Kidney capillary endothelial cell (primary cell): ENCODE measurements at places on chromosomes 11 and 22.

GRCh38 chr11:7332962-7333361 is 81.3 kb downstream of the SYT9 start:
- no peak for DNase-seq

GRCh38 chr22:17087498-17088131 is 2.8 kb downstream of the IL17RA start:
- no peak for DNase-seq

DNA sequence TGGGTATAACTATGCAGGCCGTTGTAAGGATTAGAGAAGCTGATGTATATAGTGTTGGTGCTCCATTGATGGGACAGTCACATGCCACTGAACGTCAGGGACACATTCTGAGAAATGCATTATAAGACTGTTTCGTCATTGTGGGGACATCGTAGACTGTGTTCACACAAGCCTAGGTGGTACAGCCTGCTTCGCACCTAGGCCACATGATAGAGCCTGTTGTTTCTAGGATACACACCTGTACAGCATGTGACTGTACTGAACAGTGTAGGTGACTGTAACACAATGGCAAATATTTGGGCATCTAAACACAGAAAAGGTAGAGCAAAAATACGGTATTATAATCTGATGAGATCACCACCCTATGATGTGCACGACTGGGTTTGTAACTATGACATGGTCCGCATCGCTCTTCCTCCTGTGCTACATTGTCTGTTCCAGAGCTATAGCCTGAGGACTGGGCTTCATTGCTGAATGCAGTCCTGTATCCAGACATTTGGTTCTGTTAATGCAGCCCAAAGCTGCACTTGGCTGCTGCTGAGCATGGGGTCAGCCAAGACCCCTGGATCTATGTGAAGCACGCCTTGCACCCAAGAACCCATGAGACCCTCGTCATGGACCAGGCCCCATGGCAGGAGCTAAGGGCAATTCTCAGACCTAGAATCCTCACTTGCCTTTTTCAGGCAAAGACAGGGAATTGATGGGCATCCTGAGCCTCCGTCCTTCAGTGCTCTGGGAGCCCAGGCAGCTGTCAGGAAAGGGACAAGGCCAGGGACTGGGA is 51.1 kb upstream of the THY1 start:
- no peak for DNase-seq

DNA sequence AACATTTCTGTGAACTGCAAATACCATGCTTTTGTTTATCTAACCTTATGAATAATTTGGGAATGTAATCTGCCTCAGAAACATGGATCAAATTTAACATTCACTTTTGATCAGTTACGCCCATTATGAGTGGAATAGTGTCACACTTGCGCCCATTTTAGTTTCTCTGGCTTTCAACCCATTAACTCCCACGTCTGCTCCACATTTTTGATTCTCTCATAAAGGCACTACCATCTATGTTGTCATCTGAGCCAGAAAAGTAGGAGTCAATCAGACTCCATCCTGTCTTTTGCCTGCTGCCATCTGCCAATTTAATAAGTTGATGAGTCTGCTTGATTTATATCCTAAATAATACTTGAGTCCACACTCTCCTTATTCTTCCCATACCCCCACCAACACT is 1090.7 kb downstream of the DLG2 start:
- no peak for DNase-seq

- DNase-seq, result no peak
These were observed 198.2 kb downstream of the TENM4 start for GRCh38 chr11:79242616-79243015.

DNA sequence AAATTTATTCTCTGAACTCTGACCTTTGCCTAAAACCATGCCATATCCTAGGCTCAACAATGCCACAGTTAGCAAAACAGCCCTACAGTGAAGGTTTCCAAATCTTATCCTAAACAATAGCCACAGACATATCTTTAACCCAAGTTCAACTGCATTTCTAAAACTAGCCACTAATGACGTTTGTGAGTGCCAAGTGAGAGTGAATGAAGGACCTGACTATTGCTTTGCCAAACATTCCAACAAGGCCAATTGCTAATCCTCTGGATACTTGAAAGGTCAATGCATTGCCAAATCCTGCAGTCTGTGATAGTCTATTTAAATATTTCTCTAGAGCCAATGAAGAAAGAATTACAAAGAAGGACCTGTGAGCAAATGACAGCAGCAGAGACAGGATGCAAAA is 2.5 kb upstream of the OR4C45 start:
- no peak for DNase-seq

DNA sequence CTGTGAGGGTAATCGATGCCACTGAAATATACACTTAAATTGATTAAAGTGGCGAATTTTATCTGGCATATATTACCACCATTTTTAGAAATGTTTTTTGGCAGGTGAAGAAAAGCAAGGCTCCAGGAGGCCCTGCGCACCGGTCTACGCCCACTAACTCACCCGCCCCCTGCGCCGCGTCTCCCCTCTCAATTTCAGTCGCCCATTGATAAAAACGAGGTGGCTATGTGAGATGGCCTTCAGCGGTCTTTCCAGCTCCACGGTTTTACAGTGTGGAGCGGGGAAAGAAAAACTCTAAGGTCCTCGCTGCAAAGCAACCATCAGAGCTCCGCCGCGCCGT is 602 bp upstream of the AQP11 start:
- no peak for DNase-seq

DNA sequence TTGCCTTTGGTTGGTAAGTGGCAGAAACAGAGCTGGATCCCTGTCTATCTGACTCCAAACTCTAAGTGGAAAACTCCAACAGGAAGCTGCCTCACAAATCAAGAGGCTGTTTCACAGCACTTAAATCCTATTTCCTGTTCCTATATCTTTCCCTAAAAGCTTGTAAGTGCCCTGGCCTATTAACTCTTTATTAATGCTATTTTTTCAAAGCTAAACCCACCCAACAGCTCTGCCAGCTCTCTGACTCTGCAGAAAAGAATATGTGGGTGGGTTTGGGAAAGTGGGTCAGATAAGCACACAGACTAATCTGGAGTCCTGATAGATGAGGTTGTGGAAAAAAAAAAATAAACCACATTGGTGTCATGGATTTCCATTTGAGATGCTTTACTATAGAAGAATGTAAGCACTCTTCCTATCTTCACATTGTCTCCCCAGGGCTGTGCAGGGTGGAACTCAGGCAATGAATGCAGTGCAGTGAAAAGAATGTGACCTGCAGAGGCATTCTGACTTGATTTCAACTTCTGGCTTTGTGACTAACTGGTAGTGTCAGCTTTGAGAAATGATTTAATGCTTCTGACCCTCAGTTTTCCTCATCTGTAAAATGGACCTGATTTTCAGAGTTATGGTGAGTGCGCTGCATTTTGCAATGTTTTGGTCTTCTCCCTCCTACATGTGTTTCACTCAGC is 125.6 kb downstream of the AASDHPPT start:
- DNase-seq, result no peak

GRCh38 chr22:35637254-35637653 is 11.0 kb upstream of the APOL6 start:
- no peak for DNase-seq

- DNase-seq, result no peak
These were observed 22.4 kb downstream of the RPS6KA4 start for GRCh38 chr11:64381350-64381749.

DNA sequence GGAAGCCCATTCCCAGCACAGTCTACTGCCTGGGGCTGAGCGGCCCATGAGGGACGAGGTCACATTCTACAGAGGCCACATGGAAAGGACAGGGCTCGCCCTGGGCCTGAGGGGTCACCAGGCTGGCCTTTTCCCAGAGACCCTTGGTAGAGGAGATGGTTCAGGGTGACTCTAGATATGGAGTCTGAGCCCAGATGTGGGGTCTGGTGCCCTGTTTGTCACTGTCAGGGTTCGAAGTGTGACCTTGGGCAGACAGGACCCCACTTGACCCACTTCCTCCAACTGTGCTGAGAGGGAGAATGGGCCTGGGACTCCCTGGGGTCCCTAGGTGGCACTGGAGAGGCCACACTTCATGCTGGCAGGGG is 81.0 kb downstream of the MYEOV start:
- no peak for DNase-seq

DNA sequence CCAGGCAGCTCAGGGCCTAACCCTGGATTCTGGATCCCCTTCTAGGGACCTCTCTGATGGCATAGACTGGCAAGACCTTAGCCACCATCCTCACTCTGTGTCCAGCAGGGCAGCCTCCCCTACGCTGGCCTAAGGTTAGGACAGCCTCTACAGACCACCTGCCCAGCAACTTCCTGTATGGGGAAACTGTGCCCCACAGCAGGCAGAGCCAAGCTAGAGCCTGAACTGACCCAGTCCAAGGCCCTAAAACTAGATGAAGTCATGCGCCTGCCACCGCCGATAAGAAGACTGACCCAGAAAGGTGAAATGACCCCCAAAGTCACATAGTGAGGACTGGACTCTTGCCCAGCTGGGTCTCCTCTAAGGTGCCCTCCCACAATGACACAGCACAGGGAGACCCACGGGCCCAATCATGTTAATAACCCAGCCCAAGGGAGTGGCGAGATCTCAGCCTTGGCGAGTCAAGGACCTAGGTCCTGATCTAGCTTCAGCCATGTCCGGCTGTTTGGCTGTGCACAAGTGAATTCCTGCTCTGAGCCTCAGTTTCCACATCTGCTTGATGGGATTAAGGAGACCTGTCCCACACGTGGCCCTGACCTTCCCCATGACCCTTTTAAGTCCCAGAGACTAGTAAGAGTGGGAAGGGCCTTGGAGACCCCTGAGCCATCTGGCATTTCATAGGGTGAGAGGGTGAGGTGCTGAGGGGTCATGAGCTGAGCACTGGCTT is 17.6 kb downstream of the STARD10 start:
- DNase-seq, result no peak

DNA sequence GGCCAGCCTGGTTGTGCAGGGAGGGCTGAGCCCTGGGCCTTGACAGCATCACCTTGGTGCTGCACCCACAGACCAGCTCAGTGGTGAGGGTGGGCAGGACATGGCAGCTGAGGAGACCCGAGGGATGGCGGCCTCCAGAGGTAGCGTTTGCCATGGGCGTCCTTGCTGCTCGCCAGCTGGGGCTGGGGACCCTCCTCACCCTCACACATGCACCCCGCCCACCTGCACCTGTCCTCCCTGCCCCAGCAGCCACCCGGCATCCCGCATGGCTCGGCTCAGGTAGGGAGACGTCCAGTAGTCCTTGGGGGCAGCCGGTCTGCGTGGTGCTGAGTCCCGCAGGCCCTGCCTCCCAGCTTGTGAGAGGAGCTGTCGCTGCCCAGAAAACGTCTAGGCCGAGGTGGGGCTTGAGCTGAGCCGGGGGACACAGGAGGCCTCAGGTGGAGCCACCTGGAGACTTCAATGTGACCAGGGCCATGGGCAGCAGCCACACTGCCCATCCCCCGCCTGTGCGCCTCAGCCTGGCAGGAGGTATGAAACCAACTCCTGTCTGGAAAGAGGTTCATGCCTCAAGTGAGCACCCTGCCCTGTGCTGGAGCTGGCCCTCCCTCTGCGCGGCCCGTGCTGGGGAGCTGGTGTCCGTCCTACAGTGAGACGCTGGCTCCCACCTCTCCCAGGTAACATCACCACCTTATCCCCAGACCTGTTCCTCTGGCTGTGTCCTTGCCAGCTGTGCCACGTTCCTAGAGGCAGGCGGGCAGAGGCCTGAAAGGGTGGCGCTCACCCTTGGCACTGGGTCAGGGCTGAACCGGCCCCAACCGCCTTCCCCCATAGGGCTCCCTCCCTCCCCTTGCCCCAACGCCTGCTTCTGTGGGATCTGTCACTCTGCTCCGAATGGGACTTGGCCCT is 3.3 kb upstream of the TRABD start:
- DNase-seq, result no peak

GRCh38 chr22:21842946-21843345 is 24.5 kb downstream of the MAPK1 start:
- no peak for DNase-seq

DNA sequence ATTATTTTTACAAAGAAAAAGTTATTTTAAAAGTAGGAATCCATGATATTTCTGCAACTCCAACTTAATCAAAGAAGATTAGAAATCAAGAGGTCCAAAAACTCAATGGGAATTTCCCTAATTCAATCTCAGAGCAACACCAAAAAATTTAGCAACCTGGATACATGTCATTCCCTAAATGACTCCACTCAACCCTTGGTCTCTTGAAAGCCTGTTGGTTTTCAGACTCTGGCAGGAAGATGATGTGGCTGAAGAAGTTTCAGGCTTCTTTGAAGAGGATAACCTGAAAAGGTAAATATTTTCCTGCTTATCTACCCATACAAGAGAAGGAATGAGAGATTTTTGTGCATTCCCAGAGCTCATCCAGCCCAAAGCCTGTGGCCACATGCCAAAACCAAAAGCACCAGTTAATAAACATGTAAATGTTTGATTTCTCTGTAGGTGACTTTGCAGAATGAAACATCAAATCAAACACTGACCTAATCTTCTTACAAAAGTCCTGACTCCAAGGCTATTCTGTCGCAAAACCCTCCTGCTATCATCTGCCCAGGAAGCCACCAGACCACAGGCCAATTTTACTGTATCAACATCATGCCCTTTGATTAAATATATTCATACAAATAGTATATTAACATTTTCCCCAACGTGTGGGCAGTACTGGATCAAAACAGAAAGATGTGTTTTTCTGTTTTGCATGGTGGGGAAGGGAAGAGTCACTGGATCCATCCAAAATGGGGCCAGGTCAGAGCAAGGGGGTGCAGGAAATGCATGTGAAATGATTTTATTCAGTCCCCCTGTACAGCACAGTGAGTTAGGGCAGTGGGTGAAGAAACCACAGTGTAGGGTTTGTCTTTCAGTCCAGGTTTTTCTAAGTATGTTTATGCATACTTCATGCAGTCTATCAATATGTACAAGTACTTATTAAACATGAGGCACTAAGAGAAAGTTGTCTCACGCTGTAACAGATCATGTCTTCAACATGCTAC is 38.8 kb downstream of the SMCO4 start:
- no peak for DNase-seq

DNA sequence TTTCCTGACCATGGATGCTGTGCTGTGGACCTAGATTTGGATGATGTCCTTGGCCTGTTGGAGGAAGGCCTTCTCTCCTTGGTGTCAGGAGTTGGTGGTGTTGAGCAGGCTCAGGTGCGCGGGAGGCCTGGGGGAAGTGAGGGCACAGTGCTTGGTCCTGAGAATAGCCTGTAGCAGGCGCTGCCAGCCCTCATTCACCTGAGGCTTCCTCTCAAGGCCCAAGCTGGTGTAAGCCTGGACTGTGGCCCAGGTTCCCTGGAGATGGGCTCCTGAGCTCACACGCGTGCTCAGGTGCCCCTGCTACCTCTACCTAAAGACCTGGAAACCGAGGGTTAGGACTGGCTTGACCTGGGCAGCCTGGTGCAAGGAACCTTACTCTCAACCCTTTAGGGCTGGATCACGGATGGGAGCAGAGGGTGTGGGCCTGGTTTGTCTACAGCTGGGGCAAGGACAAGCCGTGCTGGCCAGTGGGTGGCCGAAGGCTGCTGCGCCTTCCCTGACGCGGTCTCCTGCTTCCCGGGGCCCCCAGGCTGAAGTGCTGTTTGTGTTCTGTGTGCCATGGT is 7.8 kb upstream of the GRAMD4 start:
- no peak for DNase-seq
